ENCODE measurements at places on chromosomes 2 and 18. TPM values are rescaled to one million over a fixed set of nuclear protein-coding genes. Genes with fewer than 3 reads are reported as not detected.

RNASEH1 gene
- 16.9 TPM for polyA plus RNA-seq

- no peak for DNase-seq
Observed at GRCh38 chr2:238228700-238229099, 11.1 kb downstream of the HES6 start.

LYG1 gene
- 5.3 TPM for polyA plus RNA-seq

DNA sequence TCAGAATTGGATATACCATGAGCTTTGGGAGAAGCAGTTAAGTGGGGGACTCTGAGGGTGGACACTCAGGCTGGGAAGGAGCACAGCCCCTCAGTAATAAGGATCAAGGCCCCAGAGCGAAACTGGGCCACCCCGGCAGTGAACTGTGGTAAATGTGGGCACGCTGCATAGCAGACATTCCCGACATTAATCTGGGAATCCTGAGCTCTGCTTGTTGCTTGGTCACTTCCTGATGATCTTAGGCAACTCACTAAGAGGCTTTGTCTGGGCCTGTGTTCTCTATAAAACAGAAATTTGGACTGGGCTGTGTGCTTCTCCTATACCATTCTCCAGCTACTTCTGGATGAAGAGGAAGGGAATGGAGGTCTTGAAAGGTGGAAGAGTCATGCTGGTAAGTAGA, 4.8 kb downstream of the TGFBRAP1 start:
- DNase-seq, result no peak

- no peak for DNase-seq
Observed at GRCh38 chr2:127196998-127197397, 23.1 kb downstream of the CYP27C1 start.

DNA sequence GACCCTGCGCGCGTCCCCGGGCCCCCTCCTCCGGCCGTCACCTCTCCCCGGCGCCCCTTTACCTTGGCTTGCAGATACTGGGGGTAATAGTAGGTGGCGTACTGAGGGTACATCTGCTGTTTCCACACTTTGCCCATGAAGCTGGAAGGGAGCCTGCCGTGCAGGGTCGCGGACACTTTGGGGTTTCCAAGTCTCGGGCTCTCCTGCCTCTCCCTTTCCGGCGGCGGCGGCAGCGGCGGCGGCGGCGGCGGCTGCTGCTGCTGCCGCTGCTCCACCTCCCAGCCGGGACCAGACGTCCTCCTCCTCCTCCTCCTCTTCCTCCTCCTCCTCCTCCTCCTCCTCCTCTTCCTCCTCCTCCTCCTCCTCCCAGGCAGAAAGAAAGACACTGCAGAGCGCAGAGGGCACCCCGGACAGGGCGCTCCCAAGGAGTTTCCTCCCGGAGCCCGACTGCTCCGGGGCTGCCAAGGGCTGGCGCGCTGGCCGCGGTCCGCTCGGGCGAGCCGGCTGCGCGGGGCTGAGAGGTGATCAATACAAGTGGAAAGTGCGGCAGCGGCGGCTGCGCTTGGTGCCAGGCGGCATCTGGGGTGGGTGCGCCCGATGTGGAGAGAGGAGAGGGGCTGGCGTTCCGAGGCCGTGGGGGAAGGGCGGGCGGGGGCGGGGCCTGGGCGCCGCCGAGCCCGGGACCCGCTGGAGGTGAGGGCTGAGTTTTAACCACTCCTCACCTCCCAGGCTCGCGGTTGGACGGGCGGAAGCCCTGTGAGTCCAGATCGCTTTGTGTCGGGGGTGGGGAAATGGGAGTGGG, at the start of gene RBMS1:
Gene RBMS1, minus strand, starts transcription at position 581 of the 802 bp plus-strand sequence. Its CDS starts 444 bp downstream, at position 137.
- peak; percentile 66 for DNase-seq

- DNase-seq, result peak; percentile 48
Observed at GRCh38 chr2:199659207-199659606, 191.8 kb downstream of the FTCDNL1 start.

CENPA gene
- polyA plus RNA-seq, result 15.0 TPM

DNA sequence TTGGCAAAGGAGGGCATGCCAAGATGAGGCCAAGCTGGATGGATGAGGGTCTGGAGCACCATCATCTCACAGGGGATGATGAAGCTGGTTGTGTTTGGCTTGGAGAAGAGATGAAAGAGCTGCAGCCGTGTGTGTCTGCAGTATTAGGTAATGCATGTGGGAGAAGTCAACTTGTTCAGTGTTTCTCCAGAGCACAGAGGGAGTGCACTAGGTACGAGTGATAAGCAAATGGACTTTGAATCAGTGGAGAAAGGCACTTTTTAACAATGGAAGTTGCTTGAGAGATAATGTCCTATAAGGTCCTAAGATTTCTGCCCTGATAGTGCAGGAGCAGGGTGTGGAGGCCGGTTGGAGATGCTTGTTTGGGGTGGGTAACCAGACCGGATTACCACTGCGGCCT, 36.0 kb downstream of the SLC14A2 start:
- no peak for DNase-seq

DNA sequence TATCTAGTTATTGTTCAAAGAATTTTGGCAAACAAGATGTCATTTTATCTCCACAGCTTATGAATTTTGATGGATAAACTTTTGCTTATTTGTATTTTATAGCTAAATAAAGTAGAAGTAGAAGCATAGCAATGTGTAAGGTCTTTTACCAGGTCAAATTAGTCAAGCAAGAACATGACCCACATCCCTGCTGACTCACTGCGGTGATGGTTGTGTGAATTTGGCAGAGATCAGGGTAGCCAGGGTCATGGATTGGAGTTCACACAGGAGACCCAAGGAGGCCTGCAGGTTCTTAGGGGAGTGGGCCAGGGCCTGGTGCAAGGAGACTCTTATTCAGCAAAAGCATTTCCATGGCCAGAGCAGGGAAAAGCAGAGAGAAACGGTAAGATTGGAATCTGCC, 18.7 kb downstream of the SP140 start:
- DNase-seq, result no peak

DNA sequence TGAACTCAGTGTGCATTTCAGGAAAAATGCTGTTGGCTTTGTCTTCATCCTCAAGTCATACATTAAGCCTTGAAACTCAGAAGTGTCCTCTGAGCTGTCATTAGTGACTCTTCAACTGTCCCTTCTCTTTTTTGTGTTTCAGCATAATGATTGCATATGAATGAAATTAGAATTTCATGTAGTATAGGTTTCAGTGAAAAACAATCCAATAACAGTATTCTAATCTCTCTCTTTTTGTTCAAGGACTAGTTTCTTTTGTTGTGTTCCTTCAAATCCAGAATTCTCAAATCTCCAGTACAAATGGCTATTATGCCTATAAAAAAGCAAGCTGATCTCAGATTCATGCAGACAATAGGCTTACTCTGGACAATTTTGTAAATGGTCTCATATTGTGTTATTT, 133.5 kb downstream of the QPCT start:
- DNase-seq, result no peak

DNA sequence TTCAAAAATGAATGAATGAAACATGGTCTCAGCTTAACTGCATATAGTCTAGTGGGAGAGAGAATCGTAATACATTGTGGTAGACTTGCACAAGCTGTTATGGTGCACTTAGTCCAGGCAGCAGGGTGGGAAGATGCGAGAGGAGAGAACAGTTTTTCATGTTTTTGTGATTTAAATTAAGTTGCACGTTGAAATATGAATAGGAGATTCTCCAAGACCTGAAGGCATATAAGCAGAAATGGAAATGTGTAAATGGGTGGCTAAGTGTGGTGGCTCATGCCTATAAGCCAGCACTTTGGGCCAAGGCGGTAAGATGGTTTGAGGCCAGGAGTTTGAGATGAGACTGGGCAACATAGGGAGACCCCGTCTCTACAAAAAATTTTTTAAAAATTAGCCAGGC, 60.5 kb downstream of the TMEM185B start:
- DNase-seq, result no peak

DNA sequence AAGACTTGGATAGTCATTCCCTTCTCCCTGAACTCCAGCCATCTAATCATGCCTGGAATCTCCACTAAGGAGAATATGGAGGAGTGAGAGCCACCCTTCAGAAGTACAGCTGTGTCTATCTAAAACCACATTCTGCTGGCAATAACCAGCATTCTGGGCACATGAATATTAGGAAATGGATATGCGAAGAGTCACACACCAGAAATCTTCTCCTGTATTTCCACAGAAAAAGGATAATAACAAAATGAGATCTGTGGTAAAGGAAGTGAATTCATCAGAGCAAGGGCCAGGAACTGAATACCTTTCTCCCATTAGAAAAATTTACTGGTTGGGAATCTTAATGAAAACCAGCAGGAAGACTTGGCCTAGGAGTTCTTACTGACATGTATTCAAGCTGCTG, 218.8 kb downstream of the SCG2 start:
- no peak for DNase-seq

GRCh38 chr18:69871363-69871762, 76.3 kb downstream of the CD226 start:
- no peak for DNase-seq

TACR1 gene
- 1.2 TPM for polyA plus RNA-seq

DAW1 gene
- polyA plus RNA-seq, result 0.64 TPM

DNA sequence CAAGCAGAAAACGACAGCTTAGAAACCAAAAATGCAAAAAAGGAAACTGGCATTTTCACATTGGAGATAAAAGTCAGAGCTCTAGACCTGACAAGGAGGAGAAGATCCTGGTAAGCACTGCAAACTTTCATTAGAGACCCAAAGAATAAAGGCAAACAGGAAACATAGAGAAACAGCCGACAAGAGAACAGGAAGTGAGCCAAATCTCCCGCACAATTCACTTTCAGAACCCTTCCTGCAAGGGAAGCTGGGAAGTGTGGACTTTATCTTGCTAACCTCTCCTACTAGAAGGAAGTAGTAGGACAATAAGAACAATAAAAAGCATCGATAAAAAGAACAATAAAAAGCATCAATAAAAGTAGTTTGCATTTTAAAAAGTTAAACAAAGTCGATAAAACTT, 417.8 kb upstream of the SPHKAP start:
- no peak for DNase-seq

UGT1A8 gene
- polyA plus RNA-seq, result not detected

DNA sequence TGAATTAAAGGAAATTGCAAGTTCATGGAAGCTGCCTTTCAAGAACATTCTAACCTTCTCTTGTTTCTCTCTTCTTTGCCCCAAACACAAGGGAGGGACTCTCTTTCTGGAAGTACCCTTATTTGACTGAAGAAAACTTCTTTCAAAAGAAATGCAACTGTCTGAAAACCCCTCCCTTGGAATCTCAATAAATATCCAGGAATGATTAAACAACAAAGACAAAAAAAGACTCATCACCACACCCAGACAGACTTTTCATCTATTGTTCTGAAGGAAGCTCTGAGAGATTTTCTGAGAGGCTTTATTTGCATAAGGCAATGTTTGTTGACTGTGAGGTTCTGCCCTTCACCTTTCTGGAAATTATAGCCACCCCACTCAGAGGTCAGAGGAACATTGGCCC, 1260.9 kb downstream of the LRP1B start:
- DNase-seq, result no peak

- DNase-seq, result no peak
Observed at GRCh38 chr18:32771169-32771751, 1.6 kb downstream of the KLHL14 start.

LPIN2 gene
- 38.0 TPM for polyA plus RNA-seq

DNA sequence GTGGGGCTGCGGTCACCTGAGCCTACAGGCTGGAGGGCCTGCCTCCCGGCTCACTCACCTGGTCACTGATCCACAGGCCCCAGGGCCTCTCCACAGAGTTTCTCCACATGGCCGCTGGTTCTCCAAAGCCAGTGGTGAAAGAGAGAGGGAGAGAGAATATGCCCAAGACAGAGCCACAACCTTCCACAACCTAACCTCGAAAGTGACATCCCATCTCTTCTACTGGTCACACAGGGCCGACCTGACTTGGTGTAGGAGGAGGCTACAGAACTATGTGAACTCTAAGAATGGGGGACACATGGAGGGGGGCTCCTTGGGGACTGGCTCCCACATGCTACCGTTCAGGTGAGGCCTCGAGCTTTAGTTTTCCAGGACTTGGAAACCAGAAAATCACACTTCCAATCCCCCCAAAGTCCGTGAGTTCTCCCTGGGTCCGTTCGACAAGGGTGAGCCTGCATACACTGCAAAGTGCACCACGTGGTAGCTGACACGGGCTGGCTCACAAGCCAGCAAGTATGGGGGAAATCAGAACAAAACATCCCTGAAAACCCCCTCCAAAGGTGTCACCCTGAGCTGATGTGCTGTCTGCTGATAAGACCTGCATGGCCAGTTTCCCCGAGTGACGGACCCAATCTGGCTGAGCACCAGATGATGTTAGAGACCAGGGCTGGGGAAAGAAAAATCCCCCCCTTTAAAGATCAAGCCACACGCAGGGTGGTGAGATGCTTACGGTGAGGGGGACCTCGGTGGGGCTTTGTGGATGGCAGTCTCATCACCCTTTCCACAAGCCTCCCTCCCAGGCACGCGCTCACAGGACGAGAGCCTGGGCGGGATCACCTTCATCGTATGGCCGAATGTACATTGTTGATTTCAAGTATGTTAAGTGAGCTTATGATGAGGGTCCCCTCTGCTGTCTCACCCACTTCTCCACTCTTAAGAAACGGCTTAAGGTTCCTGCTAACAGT, 54.2 kb upstream of the SEMA4C start:
- no peak for DNase-seq

GRCh38 chr2:240310645-240311044, 124.8 kb upstream of the GPC1 start:
- no peak for DNase-seq

- no peak for DNase-seq
Observed at GRCh38 chr18:51952844-51953243, 387.2 kb upstream of the DCC start.

VWA3B gene
- 0.36 TPM for polyA plus RNA-seq

GRCh38 chr18:30709595-30709994, 332.9 kb downstream of the DSC3 start:
- DNase-seq, result no peak

- DNase-seq, result no peak
Observed at GRCh38 chr2:17427401-17427800, 90.8 kb downstream of the RAD51AP2 start.

TPO gene
- 0.12 TPM for polyA plus RNA-seq

GRCh38 chr2:134536296-134536695, 182.5 kb downstream of the TMEM163 start:
- no peak for DNase-seq

- no peak for DNase-seq
Observed at GRCh38 chr2:231530099-231531011, at the start of gene NMUR1. Gene NMUR1, minus strand, starts transcription at chr2:231530445. Its CDS starts 84 bp downstream, at chr2:231530361.

GRCh38 chr2:30820381-30821055, 13.3 kb upstream of the CAPN13 start:
- DNase-seq, result no peak

DNA sequence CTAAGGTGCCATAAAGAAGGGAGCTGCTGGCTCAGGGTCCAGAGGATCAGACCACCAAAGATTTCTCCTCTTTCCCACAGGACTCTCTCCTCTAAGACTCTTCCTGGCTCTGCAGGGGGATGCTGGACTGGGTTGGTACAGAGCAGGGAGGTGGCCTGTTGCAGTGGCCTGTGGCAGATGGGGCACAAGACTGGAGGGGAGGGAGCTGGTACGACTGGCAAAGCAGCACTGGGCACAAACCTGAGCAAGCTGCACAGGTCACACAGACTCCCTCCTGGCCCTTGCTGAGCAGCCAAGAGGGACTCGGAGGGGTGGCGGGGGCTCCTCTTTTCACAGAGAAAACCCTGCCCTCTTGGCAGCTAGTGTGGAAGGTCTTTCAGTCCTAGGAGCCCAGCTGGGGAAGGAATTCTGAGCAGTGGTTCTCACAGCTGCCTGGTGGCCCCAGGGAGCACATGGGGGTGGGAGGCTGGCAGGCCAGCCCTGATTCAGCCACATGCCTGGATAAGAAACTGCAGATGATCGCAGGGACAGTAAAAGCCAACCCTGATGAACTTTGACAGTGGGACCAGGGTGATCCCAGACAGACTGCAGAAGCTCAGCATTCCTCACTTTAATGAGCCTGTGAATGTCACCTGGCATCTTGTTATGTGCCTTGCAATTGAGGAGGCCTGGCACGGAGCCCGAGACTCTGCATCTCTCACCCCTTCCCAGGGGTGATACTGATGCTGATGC, 32.5 kb upstream of the ACAA2 start:
- DNase-seq, result no peak

GRCh38 chr18:36729197-36729596, 99.6 kb downstream of the TPGS2 start:
- DNase-seq, result no peak

Measured in left renal cortex interstitium (tissue), 4 donors.